Activated CD8-positive, alpha-beta memory T cell treated with anti-CD3 and anti-CD28 coated beads for 36 hours (primary cell): ENCODE measurements at places on chromosomes 1 and 21. TPM values are rescaled to one million over a fixed set of nuclear protein-coding genes. Genes with fewer than 3 reads are reported as not detected.

Gene FGR
- 0.63 TPM for total RNA-seq

Gene TBX15
- not detected for total RNA-seq

Gene NBPF4
- 0.10 TPM for total RNA-seq

Gene LMOD1
- not detected for total RNA-seq

Gene BCL10
- total RNA-seq: 27.7 TPM

Gene SYCP1
- not detected for total RNA-seq

Gene SHE
- total RNA-seq: not detected

Gene NTRK1
- 3.5 TPM for total RNA-seq

Gene PCP4
- total RNA-seq: not detected

Gene C1orf116
- total RNA-seq: not detected

Gene DYNLT5
- not detected for total RNA-seq

Gene AVPR1B
- not detected for total RNA-seq

Gene KRTAP19-3
- not detected for total RNA-seq

Gene BPNT1
- 24.8 TPM for total RNA-seq

Gene MYBPH
- total RNA-seq: not detected
